ENCODE measurements at places on chromosomes 4 and X.

DNA sequence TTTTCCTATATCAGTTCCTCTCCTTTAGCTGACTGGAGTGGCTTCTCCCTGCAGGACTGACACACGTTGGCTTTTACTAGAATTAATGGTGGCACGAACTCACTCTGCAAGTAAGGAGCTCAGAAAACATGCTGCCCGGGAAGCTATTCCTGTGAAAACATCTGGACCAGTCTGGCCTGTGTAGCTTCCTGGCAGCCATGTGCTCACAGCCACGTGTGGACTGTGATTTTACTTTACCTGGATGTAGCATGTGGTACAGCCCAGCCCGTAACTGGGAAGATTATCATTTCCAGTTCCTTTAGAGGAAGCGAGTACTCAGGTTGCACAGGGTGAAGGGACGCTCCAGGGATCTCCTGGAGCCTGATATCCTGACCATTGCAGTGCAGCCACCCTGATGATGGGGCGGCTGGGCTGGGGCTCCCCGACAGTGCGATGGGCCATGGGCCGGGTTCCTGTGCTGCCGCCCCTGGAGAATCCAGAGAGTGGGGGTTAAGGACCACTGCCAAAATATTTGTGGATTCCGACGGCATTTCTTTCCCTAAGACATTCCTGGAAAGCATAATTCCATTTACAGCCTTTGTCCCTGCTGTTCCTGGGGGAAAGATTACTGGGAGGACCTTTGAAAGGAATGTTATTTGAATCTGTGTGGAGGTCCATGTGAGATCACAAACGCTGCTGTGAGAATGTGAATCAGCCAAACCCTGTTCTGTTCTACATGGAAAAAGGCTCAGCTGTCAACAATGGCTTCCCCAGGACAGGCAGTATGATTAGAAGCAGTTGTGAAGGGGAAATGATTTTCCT is 35.0 kb downstream of the PROM1 start:
- DNase-seq: no peak

- DNase-seq: no peak
Observed at GRCh38 chrX:86917959-86918358, 599.6 kb upstream of the KLHL4 start.

GRCh38 chr4:71189471-71189870 is 149.3 kb upstream of the SLC4A4 start:
- peak; percentile 14 for DNase-seq

DNA sequence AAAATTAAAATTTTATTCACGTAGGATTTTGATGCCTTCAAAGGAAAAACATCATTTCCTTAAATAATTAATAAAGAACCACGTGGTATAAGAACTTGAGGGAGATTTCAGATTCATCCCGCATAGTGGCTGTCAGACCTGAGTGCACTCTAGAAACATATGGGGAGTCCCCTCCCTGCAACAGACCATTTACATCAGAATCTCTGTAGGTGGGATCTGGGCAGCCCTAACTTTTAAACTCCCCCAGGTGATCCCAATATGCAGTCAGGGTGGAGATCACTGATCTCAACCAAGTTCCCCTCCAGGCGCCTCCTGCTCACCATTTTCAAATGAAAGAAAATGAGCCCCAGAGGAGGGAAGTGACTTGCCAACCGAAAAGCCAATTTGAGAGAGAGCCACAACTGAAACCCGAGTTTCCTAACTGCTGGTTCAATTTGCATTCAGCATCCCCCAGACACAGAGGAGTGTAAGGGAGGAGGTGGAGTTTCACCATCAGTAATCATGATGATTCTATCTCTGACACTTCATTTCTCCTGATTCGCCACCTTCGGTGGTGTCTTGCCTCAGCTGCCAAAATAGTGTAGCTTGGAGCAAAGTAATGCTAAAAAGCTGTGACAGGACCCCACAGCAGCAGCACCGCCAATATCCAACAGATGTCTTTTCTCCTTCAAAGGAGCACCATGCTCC is 11.4 kb downstream of the RNF150 start:
- DNase-seq: no peak

- DNase-seq: no peak
Observed at GRCh38 chr4:89284828-89285227, 22.8 kb downstream of the GPRIN3 start.

- no peak for DNase-seq
Observed at GRCh38 chr4:152588869-152589268, 53.0 kb upstream of the FBXW7 start.

GRCh38 chr4:174047363-174047762 is 236.1 kb downstream of the FBXO8 start:
- no peak for DNase-seq

DNA sequence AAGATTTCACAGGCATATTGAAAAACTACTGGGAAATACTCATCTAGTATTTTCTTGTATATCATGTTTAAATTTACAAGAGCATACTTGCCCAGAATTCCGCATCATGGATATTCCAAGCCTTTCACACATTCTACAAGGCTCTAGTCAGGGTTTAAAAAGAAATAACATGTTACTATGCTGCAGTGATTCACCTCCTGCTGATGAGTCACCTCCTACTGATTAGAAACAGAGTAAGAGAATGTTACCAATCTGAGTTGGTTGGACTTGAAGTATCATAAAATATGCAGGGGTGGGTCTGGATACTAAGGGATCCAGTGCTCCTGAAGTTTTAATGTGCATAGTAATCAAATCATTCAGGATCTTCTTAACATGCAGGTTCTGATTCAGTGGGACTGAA is 192.0 kb upstream of the ANK2 start:
- peak; percentile 85 for DNase-seq

DNA sequence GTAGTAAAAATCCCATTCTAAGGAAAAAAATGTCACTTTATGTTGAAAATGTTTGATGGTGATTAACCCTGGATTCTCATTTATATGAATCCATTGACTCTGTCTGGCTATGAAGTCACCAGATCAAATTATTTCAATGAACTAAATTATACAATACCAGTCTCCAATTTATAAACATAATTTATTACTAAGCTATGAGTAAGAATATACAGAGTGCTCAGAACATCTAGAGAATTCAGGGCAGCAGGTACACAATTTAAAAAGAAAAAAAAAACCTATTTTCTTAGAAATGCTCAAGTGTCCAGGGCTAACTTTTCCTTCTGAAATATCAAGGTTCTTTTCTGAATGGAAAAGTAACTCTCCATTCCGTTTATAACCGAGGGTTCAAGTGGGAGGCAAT is 48.6 kb downstream of the VEGFC start:
- DNase-seq: no peak

All from amniotic stem cell (primary cell).